ENCODE measurements at places on chromosomes 4 and X.
A peak's percentile ranks its signal among the peaks of the same experiment; 100 is the strongest.

DNA sequence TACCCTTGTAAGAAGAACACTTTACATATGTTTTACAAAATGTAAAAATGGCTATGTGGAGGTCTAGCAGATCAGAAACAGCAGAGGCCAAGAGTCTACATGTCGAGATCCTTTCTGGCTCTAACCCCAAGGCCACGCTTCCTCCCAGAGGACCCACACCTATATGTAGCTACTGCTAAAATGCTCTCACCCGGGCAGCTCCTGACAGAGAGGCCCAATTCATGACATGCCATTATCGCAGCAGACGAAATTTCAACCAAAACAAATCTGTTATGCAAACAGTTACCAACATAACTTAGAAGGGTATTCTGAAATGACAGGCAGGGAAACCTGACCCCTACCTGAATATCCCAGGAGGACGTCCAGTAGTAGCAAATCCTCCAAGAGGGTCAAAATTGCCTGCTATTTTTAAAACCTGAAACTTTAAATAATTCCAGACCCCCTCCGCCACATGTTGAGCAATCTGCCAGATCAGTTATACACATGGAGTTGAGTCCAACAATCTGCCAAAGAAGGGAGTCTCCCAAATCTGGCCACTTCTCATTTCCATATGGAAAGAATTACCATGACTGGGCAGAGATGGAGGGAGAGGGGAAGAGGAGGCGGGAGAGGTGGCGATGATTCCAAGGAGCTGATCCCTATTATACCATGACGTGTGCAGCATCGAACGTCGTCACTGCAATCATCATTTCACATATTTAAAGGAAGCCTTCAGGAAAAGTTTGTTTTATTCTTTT lies 192.9 kb upstream of the TBL1X start:
- DNase-seq: no peak

DNA sequence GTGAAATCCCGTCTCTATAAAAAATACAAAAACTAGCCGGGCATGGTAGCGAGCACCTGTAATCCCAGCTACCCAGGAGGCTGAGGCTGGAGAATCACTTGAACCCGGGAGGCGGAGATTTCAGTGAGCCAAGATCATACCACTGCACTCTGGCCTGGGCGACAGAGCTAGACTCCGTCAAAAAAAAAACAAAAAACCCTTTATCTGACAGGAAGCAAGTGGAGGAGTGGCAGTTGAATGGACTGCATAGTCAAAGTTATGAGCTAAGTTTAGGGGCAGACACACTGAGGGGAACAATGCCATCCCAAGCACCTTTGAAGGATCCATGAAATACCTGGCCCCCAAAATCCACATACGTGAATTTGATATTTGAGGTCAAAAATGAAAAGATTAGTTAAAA lies 7.5 kb upstream of the HPGDS start:
- no peak for DNase-seq

GRCh38 chr4:53562409-53562808 lies 28.9 kb downstream of the LNX1 start:
- no peak for DNase-seq

DNA sequence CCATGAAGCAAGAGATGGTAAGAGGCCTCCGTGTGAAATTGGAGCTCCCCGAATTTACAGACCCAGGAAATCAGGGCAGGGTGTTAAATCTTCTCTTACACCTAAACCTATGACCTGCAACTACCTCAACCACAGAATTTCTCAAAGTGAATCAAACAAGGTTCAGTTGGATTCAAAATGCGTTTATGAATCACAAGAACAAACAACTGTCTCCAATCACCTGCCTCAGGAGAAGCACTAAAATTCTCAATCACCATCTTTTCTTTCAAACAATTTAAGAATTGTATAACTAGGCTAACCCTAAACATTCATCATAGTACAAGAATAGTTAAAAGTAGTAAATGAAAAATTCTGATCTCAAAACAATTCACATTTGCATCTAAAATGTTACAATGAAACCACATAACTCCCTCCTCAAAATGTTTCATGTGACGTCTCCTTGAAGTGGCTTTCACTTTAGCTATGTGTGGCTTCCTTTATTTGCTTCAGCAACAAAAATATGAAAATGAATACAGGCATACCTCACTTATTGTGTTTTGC lies 19.2 kb downstream of the PPP3CA start:
- DNase-seq: no peak

GRCh38 chr4:109079201-109079600 lies 223.3 kb downstream of the COL25A1 start:
- no peak for DNase-seq

DNA sequence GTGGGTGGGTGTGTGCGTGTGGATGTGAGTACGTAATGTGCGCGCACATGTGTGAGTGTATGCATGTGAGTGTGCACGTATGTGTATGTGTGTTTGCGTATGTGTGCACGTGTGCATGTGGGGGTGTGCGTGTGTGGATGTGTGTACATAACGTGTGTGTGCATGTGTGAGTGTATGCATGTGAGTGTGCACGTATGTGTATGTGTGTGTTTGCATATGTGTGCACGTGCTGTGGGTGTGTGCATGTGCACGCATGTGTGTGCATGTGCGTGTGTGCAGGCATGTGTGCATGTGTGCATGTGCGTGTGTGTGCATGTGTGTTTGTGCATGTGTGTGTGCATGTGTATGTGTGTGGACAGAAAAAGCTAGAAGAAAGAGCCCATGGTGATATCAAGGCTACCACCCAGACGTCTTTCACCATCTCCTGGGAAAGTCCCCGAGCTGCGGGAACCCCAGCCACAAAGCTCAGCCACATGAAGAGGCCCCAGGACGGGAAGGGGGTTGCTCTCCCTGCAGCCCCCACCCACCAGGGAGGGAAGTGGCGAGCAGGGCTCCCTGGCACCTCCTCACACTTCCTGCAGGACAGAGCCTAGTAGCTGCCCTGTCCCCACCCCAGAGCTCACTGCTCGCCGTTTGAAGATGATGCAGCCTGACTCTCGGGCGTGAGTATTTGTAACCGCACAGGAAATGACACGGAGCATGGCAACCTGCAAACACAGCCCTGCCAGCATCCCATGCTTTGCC lies 108.3 kb downstream of the DCTD start:
- DNase-seq: peak; percentile 7

- DNase-seq: no peak
Observed at GRCh38 chr4:89331197-89331596, 23.6 kb upstream of the GPRIN3 start.

DNA sequence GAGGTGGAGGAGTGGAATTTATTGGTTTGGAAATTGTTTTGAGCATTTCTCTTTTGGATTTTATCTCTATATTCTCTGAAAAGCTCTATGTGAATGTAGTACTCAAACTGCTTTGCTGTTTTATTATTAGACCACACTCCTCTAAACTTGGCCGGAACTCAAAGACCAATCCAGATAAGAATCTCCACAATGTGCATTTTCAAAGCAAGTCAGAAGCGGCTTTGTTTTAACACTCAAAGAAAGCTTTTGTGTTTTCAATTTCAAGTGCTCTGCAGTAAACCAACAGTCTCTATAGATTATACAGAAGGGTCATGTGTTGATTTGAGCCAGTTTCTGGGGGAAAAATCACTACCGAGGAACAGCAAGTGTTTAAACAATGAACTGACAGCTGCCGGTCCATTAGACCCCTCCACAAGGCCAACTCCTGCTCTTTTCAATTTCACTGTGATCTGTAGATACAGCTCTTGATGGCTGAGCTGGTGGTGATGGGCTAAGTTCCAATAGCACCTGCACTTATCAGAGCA lies 79.4 kb downstream of the FTHL17 start:
- DNase-seq: no peak

GRCh38 chrX:6954836-6955235 lies 192.7 kb upstream of the STS start:
- no peak for DNase-seq

- DNase-seq: no peak
Observed at GRCh38 chr4:73730292-73730691, 10.1 kb upstream of the CXCL8 start.

GRCh38 chr4:119261986-119262385 lies 49.5 kb downstream of the USP53 start:
- no peak for DNase-seq

GRCh38 chr4:8157496-8157895 lies 1.1 kb downstream of the ABLIM2 start:
- DNase-seq: no peak

DNA sequence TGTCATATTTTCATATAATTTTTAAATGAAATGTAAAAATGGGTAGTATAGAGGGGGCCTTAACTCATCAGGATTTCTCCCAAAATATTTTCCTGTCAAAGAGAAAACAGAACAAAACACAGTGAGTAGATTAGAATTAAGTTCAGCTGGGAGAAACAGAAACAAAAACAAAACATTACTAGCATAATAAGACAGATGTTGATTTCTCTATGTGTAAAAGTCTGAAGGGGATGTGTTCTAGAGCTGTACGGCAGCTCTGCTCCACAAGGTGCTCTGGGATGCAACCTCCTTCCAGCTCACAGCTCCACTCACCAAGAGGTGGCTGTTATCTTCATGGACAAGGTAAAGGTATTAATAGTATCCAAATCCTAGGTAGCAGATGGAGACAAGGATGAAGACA lies 72.8 kb downstream of the ARHGEF38 start:
- no peak for DNase-seq

DNA sequence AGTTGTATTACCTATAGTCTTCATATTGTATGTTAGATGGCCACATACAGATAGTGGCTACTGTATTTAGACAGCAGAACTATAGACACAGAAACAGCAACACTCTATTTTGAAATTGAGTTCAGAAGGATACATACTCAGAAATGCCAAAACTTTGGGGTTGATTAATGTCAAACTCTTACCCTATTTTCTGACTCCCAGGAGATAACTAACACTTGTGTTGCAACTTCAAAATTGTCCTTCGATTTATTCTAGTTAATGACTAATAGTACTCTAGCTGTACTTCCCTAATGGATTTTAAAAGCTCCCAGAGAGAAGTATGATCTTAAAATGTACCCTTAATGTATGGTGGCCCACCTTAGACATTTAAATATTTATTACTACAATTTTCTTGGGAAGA lies 229.9 kb upstream of the UGT8 start:
- DNase-seq: no peak

GRCh38 chr4:3249711-3250437 lies 915 bp downstream of the MSANTD1 start:
- DNase-seq: no peak

GRCh38 chrX:116862340-116862739 lies 399.6 kb upstream of the CT83 start:
- no peak for DNase-seq

DNA sequence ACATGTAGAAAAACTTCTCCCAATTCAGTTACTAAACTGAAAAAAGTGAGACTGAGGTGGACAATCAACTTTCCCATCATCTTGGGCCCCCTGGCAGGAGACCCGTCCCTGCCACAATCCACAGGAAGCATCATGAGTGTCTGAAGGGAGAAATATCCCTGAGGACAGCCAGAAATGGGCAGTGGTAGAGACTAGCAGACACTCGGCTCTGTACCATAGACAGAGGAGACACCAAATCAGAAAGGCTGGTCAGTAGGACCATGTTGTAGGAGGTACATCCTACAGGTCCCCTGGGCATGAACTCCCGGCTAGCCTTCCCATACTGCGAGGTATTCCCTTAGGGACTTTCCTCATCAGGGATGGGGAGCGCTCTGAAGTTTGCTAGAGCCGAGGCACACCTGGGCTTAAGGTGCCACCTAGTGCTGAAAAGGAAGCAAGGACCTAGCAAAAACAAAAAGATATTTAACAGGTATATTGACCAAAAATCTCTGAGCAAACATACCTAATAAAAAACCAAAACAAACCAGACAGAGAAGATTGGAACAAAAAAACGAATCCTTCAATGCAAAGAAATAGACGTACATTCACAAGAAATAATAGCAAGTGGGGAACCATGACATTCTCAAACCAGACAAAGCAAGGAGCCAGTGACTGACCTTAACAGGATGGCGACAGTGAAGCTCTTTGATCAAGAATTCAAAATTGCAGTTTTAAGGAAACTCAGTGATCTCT lies 55.6 kb downstream of the HAUS3 start:
- no peak for DNase-seq

DNA sequence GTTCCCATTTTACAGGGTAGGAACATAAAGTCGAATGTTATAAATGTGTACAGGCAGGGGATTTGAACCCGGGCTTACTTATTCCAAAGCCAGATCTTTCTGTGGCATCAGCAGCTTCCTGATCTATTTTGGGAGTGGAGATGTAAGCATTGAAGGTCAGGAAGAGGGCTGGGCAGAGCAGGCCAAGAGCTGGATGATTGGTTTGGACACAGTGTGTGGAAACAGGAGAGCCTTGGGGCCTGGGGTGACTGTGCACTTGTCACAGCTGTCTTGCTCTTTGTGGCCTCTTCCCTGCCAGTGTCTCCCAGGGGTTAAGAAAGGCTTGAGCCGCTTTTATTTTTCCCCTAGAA lies 127.9 kb upstream of the ENPP6 start:
- DNase-seq: no peak

DNA sequence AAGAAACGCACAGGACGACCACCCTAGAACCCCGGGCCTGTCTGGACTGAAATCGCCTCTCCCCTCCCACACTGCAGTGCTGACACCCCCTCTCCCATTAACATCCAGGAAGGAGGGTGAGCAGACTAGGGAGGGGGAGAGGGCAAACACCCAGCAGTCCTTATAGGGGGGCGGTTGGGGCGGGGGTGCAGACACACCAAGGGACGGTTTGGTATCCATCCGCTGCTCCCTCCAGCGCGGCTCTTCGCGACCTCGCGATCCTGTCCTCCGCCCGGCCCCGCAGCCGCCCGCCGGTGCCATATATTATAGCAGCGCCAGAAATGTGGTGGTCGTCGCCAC lies 411 bp upstream of the GPRASP1 start:
- no peak for DNase-seq

GRCh38 chr4:94076498-94076897 lies 131.2 kb upstream of the SMARCAD1 start:
- DNase-seq: no peak

GRCh38 chr4:7411896-7412553 lies 22.7 kb downstream of the PSAPL1 start:
- DNase-seq: no peak

DNA sequence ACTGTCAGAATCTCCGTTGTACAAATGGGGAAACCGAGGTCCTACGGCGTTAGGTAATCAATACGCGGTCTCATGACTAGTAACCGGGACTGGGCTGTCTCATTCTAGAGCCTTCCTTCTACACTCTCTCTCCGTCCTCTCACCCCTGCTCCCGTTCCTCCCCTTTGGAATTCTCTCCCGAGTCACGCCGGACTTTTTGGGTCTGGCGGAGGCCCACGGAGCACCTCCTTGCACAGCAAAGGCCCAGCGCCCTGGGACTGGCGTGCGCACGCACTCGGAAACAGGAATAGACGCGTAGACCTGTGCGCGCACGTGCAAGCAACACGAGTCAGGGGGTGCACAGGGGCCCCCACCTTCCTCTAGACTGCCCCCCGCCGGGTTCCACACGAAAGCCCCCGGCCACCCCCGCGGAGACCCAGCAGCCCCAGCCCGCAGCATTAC lies 361 bp downstream of the QDPR start:
- no peak for DNase-seq

GRCh38 chr4:20305976-20306375 lies 54.3 kb downstream of the SLIT2 start:
- no peak for DNase-seq

DNA sequence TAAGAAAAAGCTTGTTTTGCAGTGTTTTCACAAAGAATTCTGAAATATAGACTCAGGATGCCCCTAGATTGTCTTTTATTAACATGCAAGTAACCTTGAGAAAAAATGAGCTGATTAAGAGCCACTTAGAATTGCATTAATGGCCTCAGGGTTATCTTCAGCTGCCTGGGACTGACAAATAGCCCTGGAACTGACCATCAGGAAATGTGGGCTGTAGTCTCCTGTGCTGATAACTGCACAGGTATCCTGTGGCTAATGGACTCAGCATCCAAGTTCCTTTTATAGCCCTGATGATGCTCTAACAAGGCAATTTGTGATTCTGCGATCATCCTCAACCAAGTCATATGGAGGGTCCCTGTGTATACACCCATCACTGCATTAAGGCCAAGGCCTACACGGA lies 17.0 kb downstream of the CA5B start:
- no peak for DNase-seq

All from stimulated activated CD8-positive, alpha-beta memory T cell treated with anti-CD3 and anti-CD28 coated beads, Interleukin-15, amount 100 ng/mL, for 4 hours (primary cell).